ENCODE measurements at places on chromosomes 3 and 15. TPM values are rescaled to one million over a fixed set of nuclear protein-coding genes. Genes with fewer than 3 reads are reported as not detected.

Gene KLHL40
- 0.86 TPM for total RNA-seq

DNA sequence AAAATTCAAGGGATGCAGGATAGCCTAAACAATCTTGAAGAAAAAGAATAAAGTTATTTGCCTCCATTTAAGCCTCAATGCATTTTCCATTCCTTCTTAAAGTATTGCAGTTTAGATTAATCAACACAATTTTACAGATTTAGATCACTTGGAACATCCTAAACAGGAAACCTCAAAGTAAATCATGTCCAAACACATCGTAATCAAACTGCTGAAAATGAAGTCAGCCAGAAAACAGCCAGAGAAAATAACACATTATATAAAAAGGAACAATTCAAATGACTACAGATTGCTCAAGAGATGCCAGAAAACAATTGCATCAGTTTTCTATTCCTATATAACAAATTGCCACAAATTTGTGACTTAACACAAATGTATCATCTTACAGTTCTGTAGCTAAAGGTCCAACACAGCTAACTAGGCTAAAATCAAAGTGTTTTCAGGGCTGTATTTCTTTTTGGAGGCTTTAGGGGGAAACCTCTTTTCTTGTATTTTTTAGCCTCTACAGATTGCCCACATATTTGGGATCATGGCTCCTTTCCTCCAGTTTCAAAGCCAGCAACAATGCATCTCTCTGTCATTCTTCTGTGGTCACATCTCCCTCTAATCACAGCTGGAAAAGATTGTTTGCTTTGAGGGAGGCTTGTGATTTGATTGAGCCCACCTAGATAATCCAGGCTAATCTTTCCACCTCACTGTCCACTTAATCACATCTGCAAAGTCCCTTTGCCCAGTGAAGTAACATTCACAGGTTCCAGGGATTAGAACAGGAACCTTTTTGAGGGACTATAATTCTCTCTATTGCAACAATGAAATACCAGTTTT is 543.3 kb upstream of the UBE2E2 start:
- DNase-seq = no peak

GRCh38 chr3:45608885-45609284 is 14.3 kb downstream of the LIMD1 start:
- DNase-seq = no peak

- no peak for DNase-seq
Measured at GRCh38 chr3:194163697-194164096, 27.7 kb downstream of the HES1 start.

- no peak for DNase-seq
Measured at GRCh38 chr3:120263792-120264191, 21.2 kb downstream of the GPR156 start.

DNA sequence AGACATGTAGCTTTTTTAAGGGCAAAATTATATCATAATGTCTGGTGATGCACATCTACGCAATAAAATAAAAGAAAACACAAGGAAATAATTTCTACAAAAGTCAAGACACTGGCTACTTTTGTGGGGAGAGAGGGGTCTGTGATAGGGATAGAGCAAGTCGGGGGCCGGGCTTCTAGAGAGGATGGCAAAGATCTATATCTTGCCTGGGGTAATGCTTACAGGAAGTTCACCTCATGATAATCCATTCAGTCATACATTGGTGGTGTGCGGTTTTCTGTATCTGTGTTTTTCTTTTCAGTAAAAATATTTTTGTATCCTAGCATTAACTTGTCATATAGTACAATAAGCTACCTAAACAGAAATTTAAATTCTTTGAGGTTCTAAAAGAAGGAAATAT is 178.8 kb downstream of the ARRDC4 start:
- DNase-seq = no peak

All from left cardiac atrium (tissue), 4 donors.